ENCODE measurements at places on chromosomes 12 and 14.

DNA sequence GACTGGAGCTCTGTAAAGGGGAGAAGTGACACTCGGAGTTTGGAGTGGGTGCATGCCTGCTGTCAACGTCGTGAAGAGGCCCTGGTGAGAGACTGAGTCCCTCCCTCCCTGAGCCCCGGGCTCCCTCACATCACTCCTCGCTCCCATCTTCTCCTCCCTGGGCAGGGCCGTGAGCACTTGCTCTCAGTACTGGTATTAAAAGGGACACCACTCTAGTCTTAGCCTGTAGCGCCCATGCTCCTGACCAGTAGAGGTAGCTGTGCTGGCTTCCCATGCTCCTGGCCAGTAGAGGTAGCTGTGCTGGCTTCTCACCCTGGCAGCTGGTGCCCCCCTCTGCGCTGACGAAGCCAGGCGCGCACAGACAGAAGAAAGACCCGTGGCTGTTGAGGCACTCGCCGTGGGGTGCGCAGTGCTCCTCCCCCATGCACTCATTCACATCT lies 14.7 kb downstream of the ISCA2 start:
- no peak for DNase-seq

- no peak for DNase-seq
These were observed 52.4 kb upstream of the CDKN3 start for GRCh38 chr14:54344445-54344844.

- no peak for DNase-seq
These were observed 29.7 kb upstream of the CHST11 start for GRCh38 chr12:104426926-104427546.

- DNase-seq, result no peak
These were observed 179.4 kb downstream of the ESR2 start for GRCh38 chr14:64114796-64115195.

DNA sequence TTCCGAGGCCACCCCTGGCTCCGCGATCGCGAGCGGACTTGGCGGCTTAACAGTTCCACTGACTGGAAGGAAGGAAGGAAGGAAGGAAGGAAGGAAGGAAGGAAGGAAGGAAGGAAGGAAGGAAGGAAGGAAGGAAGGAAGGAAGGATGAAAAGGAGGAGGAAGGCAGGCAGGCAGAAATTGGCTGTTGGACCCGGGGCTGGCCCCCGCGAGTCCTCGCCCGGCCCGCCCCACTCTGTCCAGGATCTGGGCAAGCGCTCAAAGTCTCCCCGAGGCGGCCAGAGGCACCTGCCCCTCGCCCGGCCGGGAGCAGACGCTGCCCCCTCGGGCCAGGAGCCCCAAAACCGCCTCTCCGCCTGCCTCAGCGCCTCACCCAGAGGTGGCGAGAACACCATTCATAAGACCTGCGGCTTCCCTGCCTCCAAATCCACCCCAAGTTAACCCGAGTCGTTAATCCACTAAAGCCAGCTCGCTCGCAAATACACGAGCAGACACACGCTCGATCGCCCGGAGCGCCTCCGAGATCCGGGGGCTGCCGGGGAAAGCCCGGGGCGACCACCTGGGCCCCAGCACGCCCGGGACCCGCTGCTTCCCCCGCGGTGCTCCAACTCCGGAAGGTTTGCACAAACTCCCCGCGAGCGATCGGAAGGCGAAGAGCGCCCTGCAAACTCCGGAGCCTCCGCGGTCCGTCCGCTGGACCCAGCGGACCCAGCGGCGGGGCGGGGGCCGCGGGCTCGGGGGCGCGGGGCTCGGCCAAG lies 844 bp downstream of the DPF3 start:
- DNase-seq, result peak; percentile 35

DNA sequence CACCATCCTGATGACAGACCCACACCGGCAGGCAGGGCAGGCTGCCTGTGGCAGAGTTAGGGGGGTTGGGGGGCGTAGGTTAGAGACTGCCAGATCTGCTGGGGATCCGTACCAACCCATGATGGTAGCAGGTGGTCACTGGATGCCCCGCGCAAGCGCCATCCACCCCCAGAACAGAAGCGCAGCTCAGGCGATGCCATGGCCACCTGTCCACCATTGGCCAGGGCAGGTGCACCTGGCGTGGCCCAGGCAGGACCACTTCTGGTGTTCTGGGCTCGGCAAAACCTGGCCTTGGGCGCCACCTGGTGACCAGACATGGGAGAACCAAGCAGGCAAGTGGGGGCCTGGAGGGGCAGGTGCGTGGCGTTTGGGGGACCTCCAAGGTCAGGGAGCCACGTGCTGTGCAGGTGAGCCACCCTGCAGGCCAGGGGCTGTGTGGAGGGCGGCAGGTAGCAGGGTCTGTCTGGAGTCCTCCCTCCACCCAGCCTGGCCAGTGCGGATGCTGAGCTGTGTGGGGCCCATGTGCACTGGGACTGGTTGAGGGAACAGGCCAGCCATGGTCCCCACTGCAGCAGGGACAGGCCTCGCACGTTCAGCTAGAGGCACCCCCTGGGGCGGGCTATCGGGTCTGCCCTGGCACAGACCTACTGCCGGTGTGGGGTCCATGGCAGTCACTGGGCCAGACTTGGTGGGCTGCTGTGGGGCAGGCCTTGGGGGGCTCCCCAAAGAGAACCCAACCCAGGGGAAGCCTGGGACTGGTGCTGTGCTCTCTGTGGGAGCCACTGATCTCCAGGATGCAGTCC lies 15.6 kb downstream of the BAG5 start:
- DNase-seq, result peak; percentile 99

DNA sequence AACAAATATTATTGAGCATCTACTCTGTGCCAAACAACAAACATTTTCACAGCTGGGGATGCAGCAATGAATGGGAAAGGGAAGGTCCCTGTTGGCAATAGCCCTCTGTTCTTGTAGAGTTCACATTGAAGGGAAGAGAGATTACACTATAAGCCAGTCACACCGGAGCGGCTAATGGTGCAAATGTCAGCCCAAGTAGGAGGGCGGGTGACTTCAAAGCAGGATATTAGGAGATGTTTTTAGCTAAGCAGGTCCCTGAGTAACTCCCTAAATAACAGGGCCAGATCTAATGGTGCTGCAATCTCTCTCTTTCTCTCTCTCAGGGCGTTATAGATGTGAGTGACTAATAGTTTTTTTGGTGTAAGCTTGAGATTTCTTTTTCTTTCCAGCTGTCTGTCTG lies 30.7 kb downstream of the FLVCR2 start:
- no peak for DNase-seq

DNA sequence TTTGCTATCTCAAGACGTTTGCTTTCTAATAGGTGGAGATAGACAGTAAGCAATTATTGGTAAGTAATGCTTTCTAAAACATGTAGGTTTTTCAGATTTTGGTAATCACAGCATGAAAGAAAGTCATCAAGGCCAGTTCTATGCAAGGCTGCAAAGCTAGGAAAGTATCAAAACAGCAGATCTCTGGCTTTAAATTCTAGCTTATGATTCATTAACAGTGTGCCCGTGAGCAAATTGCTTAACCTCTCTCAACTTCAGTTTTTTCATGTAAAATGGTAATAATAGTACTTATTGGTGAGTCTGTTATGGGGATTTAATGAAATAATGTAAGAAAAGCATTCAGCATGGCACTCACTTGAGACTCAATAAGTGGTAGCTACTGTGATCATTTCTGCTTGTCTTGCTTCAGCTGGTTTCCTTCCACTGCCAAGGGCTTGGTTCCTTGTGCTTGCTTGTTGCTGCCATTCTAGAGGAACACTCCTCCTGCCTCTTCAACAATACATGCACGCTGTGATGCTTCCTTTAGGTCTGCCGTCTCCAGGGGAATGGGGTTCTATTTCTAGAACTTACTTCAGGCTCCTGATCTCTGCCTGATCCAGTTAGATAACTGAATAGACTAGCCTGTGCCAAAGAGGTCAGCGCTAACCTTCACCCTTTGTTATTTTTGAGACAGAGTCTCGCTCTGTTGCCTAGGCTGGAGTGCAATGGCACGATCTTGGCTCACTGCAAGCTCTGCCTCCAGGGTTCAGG lies 88.4 kb downstream of the CAND1 start:
- DNase-seq, result no peak

- DNase-seq, result no peak
These were observed 658.5 kb downstream of the DIO2 start for GRCh38 chr14:79552778-79553177.

GRCh38 chr14:23725980-23726710 lies 90.0 kb downstream of the DHRS2 start:
- no peak for DNase-seq

GRCh38 chr12:3138941-3139511 lies 61.8 kb downstream of the TSPAN9 start:
- DNase-seq, result no peak

DNA sequence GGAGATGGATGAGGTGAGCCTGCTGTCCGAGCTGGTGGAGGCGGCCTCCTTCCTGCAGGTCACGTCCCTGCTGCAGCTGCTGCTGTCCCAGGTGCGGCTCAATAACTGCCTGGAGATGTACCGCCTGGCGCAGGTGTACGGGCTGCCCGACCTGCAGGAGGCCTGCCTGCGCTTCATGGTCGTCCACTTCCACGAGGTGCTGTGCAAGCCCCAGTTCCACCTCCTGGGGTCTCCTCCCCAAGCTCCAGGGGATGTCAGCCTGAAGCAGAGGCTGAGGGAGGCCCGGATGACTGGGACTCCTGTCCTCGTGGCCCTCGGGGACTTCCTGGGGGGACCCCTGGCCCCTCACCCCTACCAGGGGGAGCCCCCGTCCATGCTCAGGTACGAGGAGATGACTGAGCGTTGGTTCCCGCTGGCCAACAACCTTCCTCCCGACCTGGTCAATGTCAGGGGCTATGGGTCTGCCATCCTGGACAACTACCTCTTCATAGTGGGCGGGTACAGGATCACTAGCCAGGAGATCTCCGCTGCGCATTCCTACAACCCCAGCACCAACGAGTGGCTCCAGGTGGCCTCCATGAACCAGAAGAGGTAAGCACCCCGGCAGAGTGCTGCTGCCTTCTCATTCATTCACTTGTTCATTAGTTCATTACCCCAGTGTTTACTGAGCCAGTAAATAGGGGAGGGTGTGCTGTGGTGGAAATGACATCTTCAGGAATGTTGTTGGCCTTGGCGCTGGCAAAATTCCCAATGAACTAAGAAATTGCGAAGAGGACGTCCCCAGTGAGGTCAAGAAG lies 774 bp upstream of the MANSC4 start:
- DNase-seq, result peak; percentile 36

GRCh38 chr12:47804171-47804570 lies 15.5 kb downstream of the HDAC7 start:
- DNase-seq, result no peak

GRCh38 chr12:4974217-4974616 lies 64.5 kb downstream of the KCNA1 start:
- no peak for DNase-seq

GRCh38 chr12:11565752-11566151 lies 83.7 kb upstream of the ETV6 start:
- no peak for DNase-seq

DNA sequence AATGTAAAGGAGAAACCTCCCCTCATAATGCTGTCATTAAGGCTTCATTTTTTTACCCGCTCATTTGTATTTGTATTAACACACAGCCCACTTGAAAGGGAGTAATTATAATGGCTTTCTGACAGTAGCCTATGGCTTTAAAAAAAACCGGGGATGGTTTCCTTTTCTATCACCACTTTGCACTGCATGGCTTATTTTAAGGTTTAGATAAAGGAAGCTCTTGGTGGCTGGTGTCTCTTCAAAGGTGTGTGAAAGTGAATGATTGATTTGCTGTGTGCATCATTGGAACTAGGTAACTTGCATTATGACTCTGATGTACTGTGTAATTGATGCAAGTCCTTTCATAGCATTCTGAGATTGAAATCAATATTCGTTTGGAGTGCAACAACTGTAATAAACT lies 80.7 kb downstream of the NPAS3 start:
- DNase-seq, result no peak

DNA sequence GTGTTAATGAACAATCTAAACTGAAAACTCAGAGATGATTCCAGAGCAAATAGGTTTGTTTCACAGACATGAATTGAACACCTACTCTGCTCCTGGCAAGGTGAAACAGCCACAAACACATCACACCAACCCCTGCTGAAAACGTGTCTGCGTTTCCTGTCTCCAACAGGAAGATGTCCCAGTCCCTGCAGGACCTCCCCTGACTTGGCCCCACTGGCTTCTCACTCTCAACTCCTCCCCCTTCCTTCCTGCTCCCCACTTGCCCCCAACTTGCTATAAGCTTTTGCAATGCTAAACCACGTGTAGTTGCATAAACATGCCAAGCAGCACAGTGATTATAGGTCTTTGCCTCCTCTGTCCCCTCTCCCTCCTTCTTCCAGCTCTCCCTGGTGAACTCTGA lies 567.6 kb downstream of the BCL11B start:
- no peak for DNase-seq

GRCh38 chr12:55847603-55848291 lies 5.0 kb upstream of the MMP19 start:
- DNase-seq, result no peak

DNA sequence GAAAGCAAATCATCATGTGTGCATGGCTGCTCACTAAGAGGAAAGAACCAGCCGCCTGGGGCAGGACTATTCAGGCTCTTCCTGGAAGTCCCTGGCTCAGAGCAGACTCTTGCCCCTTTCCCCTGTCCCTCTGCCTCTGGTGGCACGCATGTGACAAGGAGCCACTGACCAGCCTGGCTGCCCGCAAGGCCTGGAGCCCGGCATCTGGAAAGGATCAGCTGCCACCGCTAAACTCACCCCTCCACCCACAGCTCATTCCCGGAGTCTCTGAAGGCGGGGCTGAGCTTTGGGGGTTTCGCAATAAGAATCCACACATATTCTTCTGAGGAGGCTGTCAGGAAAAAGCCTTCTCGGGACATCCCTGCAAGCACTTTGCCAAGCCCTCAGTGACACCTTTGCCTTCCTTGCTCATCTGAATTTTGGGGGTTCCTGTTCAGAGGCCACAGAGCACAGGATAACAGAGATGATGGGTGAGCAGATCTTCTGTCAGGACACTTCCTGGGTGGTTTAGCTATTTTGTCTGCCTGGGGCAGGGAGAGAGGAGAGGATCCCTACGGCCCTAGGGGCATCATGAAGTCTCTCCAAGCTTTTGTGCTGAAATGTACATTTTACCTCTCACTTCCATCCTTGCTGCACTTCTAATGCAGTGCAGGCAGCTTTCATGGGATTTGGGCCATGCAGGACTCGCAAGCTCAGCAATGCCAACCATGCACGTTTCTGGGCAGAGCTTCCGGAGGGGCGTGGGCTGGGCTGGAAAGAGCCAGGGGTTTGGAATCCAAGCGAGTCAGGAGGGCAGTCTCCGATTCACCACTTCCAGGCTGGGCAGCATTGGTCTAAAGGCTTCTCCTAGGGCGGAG lies 124.8 kb upstream of the MAP1LC3B2 start:
- no peak for DNase-seq

DNA sequence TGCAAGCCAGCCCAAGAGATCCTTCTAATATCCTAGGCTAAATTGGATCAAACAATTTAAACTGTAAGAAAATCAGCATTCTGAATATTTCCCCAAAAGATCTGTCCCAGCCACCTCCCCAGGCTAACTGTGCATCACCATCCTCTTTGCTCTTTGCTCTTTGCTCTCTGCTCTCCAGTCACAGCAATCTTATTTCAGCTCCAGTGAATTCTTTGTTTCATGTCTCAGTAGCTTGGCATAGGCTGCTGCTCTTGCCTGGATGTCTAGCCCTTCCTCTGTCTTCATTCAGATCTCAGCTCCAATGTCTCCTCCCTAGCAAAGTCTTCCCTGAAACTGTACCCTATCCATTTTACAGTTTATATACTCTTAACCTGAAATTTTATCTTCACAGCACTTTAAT lies 399.8 kb upstream of the USP15 start:
- no peak for DNase-seq
